ENCODE measurements at places on chromosomes 13 and 19.

- no peak for DNase-seq
Observed at GRCh38 chr19:32813862-32814425, 55.6 kb downstream of the SLC7A9 start.

GRCh38 chr19:3513229-3514140 lies 7.4 kb downstream of the FZR1 start:
- DNase-seq: no peak

- DNase-seq: no peak
Observed at GRCh38 chr19:40658031-40658430, 32.4 kb downstream of the NUMBL start.

DNA sequence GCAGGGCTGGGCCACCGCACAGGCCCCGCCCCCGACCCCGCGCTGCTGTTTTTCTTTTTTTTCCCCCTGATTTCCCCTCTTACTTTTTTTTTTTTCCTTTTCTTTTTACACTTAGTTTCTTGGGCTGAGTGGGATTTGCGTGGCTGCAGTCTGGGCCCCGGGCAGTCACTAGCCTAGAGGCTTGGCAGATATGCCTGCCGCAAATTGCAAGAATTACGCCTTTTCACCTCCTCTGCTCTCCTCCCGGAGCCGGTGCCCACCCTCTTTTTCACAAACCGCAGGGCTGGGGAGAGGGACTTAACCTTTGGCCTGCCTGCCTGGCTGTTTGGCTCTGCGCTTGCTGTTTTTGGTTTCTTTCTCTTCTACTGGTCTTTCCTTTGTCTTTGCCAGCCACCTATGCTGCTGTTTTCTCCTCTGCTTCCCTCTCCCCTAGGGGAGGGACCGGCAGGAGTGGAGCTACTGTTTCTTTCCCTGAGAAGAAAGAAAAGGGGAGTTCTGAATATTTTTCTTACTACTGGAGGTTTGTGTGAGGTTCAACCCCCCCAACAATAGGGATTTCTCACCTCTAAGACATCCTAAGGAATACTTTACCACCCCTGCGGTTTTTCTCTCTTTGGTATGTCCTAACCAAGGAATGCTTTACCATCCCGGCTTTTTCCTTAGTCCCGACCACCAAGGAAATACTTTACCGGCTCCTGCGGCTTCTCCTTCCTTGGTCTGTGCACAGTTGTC lies 11.0 kb downstream of the ZNF552 start:
- peak; percentile 58 for DNase-seq

DNA sequence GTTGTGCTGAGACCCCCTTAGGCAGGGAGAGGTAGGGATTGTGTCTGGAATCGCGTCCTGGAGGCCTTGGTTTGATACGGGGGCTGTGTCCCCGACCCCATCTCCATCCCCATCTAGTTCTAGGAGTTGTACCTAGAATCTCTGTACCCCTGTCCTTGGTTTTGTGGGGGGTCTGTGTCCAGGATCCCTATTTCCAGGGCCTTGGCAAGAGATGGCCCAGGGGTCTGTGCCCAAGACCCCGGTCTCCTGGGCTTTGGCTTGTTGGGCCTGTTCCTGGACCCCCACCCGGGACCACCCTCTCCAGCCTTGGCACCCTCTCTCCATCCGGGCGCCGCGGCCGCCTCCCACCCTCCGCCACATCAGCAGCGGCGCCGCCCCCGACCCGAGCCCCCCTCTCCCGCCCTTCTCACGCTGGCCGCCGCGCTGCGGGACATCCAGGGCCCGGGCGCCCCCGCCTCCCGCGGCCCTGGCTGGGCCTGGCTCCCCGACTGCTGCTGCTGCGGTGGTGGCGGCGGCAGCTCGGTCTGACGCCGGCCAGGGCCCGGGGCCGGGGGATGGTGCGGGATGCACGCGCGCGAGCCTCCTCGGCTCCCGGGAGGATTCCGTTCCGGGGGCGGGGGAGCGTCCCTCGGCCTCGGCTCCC lies at the start of gene NUMBL:
Gene NUMBL, minus strand, starts transcription at position 602 of the 643 bp plus-strand sequence. Its CDS starts 168 bp downstream, at position 434.
- no peak for DNase-seq

GRCh38 chr13:90773681-90774080 lies 573.8 kb upstream of the MIR17HG start:
- no peak for DNase-seq

DNA sequence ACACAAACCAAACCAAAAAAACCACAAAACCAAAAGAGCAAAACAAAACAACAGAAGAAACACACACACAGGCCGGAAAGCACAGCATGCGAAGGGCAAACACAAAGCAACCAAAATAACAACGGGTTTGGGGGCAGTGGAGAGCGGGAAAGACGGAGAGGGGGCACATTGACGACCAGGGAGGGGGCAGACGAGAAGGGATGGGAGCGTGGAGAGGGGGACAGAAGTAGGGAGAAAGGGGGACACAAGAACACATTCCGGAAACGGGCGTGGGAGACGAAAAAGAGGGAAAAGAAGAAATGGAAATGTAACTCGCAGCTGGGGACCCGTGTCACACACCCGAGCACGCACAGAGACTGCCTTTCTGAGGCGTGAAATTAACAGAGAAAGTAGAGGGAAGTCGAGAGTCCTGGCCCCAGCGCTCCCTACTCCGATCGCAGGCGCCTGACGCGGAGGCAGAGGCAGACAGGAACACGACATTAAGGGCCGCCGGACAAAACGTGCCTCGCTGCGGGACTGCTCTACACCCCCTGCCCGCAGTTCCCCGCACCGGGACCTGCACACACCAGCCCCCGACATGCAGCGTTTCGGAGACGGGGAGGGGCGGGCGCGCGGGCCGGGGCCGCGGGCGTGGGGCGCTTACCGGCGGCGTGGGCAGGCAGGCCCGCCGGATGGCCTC lies 652 bp downstream of the POU4F1 start:
- DNase-seq: no peak

GRCh38 chr19:45097776-45098520 lies 5.0 kb downstream of the PPP1R37 start:
- peak; percentile 89 for DNase-seq

DNA sequence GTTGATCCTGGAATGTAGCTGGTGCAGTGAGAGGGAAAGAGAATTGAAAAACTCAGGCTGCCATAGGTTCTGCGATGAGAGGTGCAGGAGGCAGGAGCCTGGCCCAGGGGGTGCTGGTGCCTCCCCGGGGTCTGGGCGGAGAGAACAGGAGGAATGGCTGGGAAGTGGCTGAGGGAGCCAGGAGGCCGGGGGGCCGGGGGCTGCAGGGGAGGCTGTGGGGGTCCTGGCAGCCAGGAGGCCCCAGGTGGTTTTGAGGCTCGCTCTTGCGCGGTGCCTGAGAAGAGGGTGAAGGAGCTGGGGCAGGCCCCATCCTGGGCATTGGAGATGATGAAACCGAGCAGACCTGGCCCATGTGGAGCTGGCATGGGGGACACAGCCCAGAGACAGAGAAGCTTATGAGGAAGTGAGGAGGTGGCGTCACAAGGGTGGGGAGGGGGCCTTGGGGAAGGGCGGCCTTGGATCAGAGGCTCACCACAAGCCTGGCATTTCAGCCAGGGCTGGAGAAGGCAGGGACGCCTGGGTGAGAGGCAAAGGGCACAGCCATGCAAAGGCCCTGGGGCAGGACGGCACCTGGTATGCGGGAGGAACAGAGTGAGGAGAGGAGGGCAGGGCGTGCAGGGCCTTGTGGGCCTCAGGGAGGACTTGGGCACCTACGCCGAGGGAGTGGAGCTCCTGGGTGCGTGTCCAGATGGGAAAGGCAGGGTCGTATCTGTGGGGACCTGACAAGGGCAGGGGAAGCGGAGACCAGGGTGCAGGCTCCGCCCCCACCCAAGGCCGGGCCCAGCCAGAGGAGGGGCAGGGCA lies 1.3 kb upstream of the TEKTIP1 start:
- no peak for DNase-seq

- DNase-seq: peak; percentile 42
Observed at GRCh38 chr19:10454267-10454666, 33.9 kb downstream of the PDE4A start.

DNA sequence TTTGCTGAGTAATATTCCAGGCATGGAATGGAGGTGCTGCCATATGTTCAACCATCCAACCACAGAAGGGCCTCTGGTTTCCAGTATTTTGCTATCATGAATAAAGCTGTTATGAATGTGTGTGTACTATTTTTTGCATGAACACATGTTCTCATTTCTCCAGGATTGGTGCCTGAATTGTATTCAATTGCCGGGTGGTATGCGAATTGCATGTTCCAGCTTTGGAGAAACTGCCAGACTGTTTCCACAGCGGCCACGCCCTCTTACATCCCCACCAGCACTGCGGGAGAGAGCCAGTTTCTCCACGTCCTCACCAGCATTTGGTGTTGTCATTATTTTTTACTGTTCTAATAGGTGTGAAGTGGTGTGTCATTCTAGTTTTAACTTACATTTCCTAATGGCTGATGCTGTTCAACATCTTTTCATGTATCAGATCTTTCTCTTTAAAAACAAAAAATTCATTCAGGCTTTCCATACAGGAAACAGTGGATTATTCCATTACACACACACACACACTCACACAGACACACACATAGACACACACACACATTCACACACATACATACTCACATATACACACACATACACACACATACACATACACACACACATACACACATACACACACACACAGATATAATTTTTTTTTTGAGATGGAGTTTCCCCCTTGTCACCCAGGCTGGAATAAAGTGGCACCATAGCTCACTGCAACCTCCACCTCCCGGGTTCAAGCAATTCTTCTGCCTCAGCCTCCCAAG lies 154.1 kb downstream of the PTPRS start:
- DNase-seq: no peak

GRCh38 chr19:40238775-40239174 lies 12.3 kb upstream of the CCNP start:
- DNase-seq: no peak

GRCh38 chr19:7391218-7391670 lies 42.5 kb downstream of the ARHGEF18 start:
- DNase-seq: peak; percentile 92

GRCh38 chr13:49733181-49733951 lies 42.1 kb upstream of the EBPL start:
- peak; percentile 4 for DNase-seq

DNA sequence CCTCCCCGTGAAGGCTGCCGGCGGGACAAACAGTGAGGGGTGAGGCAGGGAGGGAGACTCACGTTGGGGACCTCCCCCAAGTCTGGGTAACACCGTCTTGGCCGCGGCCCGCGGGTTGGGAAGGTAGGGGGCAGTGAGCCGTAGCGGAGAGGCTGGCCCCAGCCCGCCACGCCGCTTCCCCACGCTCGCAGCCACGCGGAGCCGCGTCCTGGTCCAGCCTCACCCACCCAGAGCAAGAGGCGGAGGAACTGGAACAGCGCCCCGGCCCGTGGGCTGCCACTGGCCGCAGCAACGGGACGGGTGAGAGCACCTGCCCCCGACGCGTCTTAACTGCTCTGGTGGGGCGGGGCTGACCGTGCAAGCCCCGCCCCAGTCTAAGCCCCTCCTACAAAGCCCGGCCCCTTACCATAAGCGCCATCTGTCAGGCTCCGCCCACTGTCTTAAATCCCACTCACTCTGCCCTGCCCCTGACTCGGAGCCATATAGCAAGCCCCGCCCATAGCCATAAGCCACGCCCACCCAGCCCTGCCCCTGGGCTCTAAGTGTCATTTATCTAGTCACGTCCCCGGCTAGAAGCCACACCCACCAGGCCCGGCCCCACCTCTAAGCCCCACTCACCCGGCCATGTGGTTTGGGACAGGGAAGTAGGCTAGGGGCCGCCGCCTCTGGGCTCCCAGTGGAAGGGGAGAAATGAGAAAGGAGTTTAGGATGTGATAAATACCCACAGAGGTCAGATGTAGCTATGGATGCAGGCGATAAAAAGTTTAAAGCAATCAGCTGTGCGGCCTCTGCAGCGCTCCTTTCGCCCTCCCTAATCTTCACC lies 2.1 kb upstream of the CCL25 start:
- peak; percentile 70 for DNase-seq

GRCh38 chr19:6278740-6279619 lies 795 bp downstream of the MLLT1 start:
- no peak for DNase-seq

DNA sequence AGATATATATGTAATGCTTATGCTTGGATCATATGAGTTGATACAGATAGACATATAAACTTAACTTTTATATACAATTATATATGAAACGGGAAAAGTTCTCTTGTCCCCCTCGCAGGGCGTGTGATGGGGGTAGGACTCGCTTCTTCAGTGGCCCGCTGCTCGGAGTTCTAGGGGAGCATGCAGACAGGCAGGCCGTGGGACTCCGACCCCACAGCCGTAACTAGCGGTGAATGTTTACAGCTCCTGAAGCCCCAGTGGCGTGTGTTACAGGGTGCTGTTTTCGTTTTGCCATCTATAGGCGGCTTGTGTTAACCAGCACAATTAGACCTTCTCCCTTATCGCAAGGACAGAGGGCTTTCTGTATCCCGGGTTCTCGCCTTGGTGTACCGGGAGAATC lies 1899.8 kb downstream of the PCDH9 start:
- DNase-seq: no peak

DNA sequence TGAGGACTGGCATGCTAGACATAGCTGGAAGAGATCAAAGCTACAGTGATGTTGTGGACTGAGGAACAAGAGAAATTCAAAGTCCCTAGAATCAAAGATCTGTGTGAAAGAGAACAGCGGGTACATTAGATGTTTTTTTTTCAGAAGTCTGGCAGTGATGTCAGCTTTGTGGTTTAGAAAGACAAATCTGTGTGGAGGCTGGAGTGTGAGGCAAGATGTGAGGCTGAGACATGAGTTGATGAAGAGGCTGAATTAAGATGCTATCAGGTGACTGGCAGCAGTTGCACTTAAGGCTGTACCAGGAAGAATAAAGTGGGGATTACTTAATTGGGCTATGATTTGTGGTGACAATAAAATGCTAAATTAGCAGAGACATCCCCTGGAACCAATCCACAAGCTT lies 46.5 kb downstream of the DNAJC3 start:
- DNase-seq: no peak

- no peak for DNase-seq
Observed at GRCh38 chr13:53264751-53265385, 236.3 kb downstream of the OLFM4 start.

- DNase-seq: no peak
Observed at GRCh38 chr13:24625870-24626849, 54.0 kb upstream of the ATP12A start.

DNA sequence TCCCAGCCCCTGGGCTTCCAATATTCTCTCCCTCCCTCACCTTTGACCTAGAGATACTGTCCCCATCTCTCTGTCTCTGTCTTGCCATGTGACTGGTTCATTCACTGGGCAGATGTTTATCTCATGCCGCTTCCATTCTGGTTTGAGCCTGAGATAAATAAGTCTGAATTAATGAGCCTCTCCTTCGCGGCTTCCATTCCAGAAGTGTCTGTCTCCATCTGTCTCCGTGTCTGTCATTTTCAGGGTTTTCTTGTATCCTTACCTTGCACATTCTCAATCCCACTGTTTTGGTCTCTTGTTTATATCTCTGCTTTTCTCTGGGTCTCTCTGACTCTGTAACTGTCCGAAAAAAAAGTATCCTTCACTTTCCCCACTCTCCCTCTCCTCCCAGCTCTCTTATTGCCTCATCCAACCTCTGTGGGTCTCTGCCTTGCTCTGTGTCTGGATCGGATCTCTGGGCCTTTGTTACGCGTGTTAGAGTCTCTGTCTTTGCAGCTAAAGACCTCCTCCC lies 4.3 kb downstream of the SPHK2 start:
- no peak for DNase-seq

GRCh38 chr13:113383089-113383488 lies 19.2 kb upstream of the GRTP1 start:
- no peak for DNase-seq

Data from dermis blood vessel endothelial cell (primary cell).